Right cardiac atrium (tissue), 5 donors: ENCODE measurements at places on chromosomes 6 and 20. TPM values are rescaled to one million over a fixed set of nuclear protein-coding genes. Genes with fewer than 3 reads are reported as not detected.

GRCh38 chr6:66522864-66523263 lies 815.8 kb upstream of the EYS start:
- DNase-seq, result no peak

Gene MYH7B
- polyA plus RNA-seq, result 125 TPM

Gene EYS
- 0.02 TPM for polyA plus RNA-seq

Gene OR12D3
- polyA plus RNA-seq, result not detected

Gene TGM2
- 447 TPM for polyA plus RNA-seq

Gene NAPB
- 4.3 TPM for polyA plus RNA-seq

GRCh38 chr6:104240865-104241264 lies 618.9 kb downstream of the HACE1 start:
- DNase-seq, result no peak

Gene KIFC1
- 0.16 TPM for polyA plus RNA-seq

DNA sequence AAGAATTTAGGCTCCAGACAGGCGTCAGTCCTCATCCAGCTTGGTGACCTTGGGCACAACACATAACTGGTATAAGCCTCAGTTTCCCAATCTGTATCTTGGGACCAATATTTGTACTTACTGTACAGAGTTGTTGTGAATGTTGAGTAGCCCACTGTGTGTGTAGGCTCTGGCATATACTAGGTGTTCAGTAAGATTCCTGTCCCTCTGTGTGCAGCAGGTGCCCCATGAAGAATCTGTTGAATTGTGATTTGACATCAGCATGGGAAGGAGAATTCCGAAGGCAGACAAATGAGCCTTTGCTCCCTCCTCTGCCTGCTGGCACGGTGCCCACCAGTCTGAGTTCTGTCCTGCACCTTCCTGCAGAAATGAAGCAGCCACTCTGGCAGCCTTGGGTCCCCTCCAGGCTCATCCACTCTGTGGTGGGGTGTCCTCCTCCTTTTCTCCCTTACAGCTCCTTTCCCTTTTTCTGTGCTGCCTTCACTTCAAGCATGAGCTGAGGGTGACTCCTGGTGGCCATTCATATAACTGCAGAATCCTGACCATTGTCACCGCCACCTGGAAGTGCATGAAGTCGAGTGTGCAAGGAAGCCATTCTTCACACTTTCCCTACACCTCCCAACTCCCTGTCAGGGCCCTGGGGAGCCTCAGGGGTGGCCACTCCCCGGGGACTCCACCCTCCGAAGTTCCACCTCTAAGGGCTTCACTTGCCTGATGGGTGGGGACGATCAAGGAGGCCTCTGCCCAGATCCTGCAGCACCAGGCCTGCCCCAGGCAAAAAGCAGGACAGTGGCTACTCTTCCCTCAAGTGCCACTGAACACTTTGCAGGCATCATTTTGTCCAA lies 48.2 kb downstream of the MRPL14 start:
- no peak for DNase-seq

GRCh38 chr6:130293800-130294199 lies 71.0 kb upstream of the SAMD3 start:
- no peak for DNase-seq

- no peak for DNase-seq
Observed at GRCh38 chr6:51678905-51679620, 408.4 kb downstream of the PKHD1 start.

GRCh38 chr6:162999575-163000285 lies 272.0 kb downstream of the PACRG start:
- no peak for DNase-seq

- DNase-seq, result no peak
Observed at GRCh38 chr20:5309971-5310370, 6.8 kb downstream of the PROKR2 start.

GRCh38 chr20:56691325-56691998 lies 62.4 kb downstream of the TFAP2C start:
- DNase-seq, result no peak

- DNase-seq, result no peak
Observed at GRCh38 chr6:20148433-20148832, 63.8 kb downstream of the MBOAT1 start.

GRCh38 chr6:71810880-71811279 lies 75.5 kb upstream of the RIMS1 start:
- DNase-seq, result no peak

DNA sequence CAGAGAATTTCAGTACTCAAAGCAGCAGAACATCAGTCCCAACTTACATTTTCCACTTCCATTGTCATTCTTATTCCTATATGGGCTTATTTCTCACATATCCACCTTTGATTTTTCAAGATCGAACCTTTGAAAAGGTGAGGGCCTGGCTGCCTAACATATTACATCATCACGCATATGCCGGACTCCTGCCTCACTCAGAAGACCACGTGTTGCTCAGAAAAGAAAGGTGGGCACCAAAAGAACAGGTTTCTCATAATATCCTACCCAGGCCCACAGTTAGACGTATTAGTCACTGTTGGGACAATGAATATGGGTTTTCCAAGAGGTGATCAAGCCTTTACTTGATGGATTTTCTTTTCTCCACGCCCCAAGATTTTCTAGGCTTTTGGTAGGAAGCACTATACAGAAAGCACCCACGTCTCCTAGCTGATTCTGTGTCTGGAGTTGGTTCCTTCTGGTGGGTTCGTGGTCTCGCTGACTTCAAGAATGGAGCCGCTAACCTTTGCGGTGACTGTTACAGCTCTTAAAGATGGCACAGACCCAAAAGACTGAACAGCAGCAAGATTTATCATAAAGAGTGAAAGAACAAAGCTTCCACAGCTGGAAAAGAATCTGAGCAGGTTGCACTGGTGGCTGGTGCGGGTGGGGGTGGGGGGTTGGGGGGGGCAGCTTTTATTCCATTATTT lies 168.9 kb downstream of the ATXN1 start:
- no peak for DNase-seq
